Colonic mucosa (tissue), 4 donors: ENCODE measurements at places on chromosomes 3 and 15. TPM values are rescaled to one million over a fixed set of nuclear protein-coding genes. Genes with fewer than 3 reads are reported as not detected.
A peak's percentile ranks its signal among the peaks of the same experiment; 100 is the strongest.

Gene MOBP
- 0.56 TPM for total RNA-seq

Gene DAZL
- total RNA-seq, result not detected

Gene ERICH6
- not detected for total RNA-seq

Gene SST
- 31.6 TPM for total RNA-seq

Gene SATB1
- 33.0 TPM for total RNA-seq

Gene EXD1
- not detected for total RNA-seq

Gene SCAANT1
- total RNA-seq, result not detected

Gene NMNAT3
- total RNA-seq, result 4.5 TPM

Gene CLDN11
- total RNA-seq, result 7.2 TPM

Gene CKMT1B
- total RNA-seq, result 227 TPM

DNA sequence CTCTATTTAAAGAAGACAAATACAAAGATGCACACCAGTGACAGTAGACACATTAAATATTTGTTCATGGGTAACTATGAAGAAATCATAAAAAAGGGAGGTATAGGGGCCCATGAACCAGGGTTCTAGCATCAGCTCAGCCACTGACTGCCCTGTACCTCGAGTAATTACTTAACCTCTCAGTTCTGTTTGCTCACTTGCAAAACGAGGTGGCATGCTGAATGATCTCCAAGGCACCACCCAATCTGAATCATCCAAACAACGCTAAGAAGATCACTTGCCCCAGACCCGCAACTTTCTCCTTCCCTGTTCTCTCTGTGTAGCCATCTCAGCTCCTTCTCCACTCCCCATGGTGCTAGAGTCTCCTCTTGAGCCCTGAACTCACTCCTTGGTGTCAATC lies 374.7 kb downstream of the VPS13C start:
- H3K36me3 ChIP-seq, result no peaks in the 10 kb centered on the region
- DNase-seq, result no peak
- no peaks in the 10 kb centered on the region for H3K27me3 ChIP-seq
- no peak overlapping the region for H3K27ac ChIP-seq
- H3K4me3 ChIP-seq, result no peak overlapping the region

DNA sequence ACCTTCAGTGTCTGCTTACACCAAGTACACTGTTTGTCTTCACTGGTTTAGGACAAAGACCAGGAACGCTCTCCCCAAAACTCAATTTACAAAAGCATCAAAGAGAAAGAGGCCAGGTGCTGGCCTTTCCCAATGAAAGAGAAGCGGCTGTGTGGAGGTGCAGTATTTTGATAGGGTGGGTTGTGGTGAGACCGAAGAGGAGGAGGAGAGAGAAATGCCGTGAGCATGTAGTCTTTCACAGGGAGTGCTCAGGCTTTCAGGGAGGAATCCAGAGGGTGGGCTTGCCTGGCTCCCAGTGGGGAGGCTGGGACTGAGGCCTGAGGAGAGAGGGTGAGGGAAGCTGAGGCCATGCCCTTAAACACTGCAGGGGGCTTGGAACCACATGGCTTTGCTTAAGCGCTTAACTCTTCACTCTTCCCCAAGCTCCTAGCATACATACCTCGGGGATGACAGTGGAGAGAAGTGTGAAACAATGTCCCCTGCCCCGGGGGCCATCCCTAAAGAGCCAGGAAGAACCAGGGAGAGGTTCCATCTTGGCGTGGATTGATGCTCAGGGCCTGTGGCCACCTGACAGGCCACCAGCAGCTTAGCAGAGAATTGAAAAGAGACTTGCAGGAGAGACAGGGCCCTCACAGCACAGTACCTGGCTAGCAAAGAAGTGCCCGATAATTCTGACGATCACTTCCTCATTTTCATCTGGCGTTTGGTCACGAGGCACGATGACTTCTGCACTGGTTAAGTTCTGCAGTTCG lies 60.5 kb downstream of the SENP2 start:
- no peak overlapping the region for H3K4me3 ChIP-seq
- DNase-seq, result no peak
- H3K27ac ChIP-seq, result no peak overlapping the region
- H3K27me3 ChIP-seq, result no peaks in the 10 kb centered on the region
- H3K4me1 ChIP-seq, result no peaks in the 10 kb centered on the region

GRCh38 chr3:57512166-57512565 lies 32.0 kb downstream of the DNAH12 start:
- no peaks in the 10 kb centered on the region for H3K36me3 ChIP-seq
- no peak for DNase-seq
- no peak overlapping the region for H3K27ac ChIP-seq
- H3K4me3 ChIP-seq, result no peak overlapping the region
- H3K27me3 ChIP-seq, result no peaks in the 10 kb centered on the region
- H3K4me1 ChIP-seq, result no peaks in the 10 kb centered on the region

DNA sequence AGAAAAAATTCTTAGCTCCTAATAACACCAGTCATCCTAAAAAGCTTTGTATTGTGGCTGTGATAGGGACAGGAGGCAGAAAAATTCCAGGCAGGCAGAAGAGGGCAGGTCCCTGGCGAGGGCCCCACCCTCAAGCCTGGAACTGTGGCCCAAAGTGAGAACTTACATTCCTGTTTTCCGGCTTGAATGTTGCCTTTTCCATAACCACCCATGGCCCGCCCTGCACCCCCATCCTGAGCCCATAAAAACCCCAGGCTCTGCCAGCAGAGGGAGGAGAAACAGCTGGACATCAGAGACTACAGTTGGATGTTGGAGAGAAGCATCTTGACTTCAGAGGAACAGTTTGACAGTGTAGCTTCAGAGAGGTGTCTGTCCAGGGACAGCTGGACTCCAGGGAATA lies 37.3 kb downstream of the SLCO2A1 start:
- no peaks in the 10 kb centered on the region for H3K27me3 ChIP-seq
- peak; percentile 34 for DNase-seq
- no peak overlapping the region for H3K27ac ChIP-seq

DNA sequence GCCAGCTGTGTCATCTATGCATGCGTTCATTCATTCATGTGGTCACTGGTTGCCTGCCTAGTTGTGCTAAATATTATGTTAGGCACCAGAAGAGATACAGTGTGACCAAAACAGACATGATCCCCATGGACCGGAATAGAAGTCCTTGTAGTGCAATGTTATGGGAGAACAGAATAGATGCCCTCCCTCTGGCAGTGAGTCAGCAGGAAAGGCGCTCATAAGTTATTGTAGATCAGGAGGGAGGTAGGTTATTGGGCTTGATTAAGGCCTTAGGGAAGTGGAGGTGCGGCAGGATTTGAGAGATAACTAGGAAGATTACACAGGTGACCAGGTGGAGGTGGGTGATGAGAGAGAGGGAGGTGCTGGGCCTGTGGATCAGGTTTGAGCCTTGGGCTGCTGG lies 5.2 kb downstream of the MCTP2 start:
- no peak overlapping the region for H3K4me3 ChIP-seq
- H3K4me1 ChIP-seq, result no peaks in the 10 kb centered on the region
- no peak for DNase-seq

- no peak overlapping the region for H3K27ac ChIP-seq
- no peaks in the 10 kb centered on the region for H3K27me3 ChIP-seq
- H3K4me3 ChIP-seq, result no peak overlapping the region
- H3K4me1 ChIP-seq, result no peaks in the 10 kb centered on the region
- H3K36me3 ChIP-seq, result peaks cover 8% of the 10 kb centered on the region
These were observed 48.3 kb downstream of the NPTN start for GRCh38 chr15:73584699-73585420.

- peak overlapping the region; percentile 26 for H3K27ac ChIP-seq
- no peak for DNase-seq
- H3K4me1 ChIP-seq, result peaks cover 16% of the 10 kb centered on the region
- H3K27me3 ChIP-seq, result no peaks in the 10 kb centered on the region
- H3K4me3 ChIP-seq, result no peak overlapping the region
These were observed 14.5 kb upstream of the ZFYVE19 start for GRCh38 chr15:40792394-40792793.

GRCh38 chr3:122099255-122099654 lies 44.1 kb downstream of the CD86 start:
- no peak overlapping the region for H3K4me3 ChIP-seq
- H3K27ac ChIP-seq, result no peak overlapping the region
- no peak for DNase-seq
- no peaks in the 10 kb centered on the region for H3K36me3 ChIP-seq
- H3K4me1 ChIP-seq, result no peaks in the 10 kb centered on the region
- no peaks in the 10 kb centered on the region for H3K27me3 ChIP-seq

GRCh38 chr3:53613125-53613524 lies 118.7 kb downstream of the CACNA1D start:
- H3K27ac ChIP-seq, result no peak overlapping the region
- no peak for DNase-seq
- H3K4me3 ChIP-seq, result no peak overlapping the region
- no peaks in the 10 kb centered on the region for H3K27me3 ChIP-seq

GRCh38 chr15:38216763-38217162 lies 35.9 kb upstream of the SPRED1 start:
- peaks cover 17% of the 10 kb centered on the region for H3K4me1 ChIP-seq
- no peak overlapping the region for H3K4me3 ChIP-seq
- H3K27me3 ChIP-seq, result no peaks in the 10 kb centered on the region
- no peaks in the 10 kb centered on the region for H3K36me3 ChIP-seq
- DNase-seq, result no peak
- no peak overlapping the region for H3K27ac ChIP-seq

- no peaks in the 10 kb centered on the region for H3K4me1 ChIP-seq
- no peak for DNase-seq
- no peak overlapping the region for H3K27ac ChIP-seq
- no peak overlapping the region for H3K4me3 ChIP-seq
These were observed 99.7 kb downstream of the DNAH12 start for GRCh38 chr3:57444469-57444868.

GRCh38 chr15:34726406-34727100 lies 28.2 kb downstream of the GJD2 start:
- no peak overlapping the region for H3K27ac ChIP-seq
- no peaks in the 10 kb centered on the region for H3K36me3 ChIP-seq
- H3K27me3 ChIP-seq, result no peaks in the 10 kb centered on the region
- no peaks in the 10 kb centered on the region for H3K4me1 ChIP-seq
- H3K4me3 ChIP-seq, result no peak overlapping the region

DNA sequence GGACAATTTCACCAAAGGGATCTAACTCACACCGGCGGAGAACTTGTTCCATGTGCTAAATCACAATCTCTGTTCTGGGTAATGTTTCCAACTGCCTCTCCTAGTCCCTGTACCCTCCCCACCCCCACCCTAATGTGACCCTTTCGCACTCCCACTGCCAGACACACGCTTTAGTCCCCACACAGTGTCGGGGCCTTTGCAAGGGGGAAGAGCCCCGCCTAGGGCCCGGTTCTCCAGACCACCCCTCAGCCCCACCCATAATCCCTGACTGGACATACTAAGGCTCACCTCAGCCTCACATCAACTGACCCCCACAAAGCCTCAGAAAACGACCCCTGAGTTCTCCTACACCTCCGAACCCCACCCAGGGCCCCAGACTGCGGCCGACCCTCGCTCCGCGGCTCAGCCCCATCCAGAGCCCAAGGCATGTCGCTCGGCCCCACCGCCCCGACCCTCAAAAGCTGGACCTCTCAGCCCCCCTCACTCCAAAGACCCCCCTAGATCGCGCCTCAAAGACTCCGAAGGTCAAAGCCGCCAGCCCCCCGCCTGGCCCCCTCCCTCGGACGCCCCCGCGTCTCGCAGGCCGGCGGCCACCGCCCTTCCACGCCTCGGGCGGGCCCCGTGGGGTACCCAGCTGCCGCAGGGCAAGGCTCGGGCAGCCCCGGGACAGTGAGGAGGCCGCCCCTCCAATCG lies 72.0 kb upstream of the MAP4 start:
- H3K27me3 ChIP-seq, result no peaks in the 10 kb centered on the region
- no peaks in the 10 kb centered on the region for H3K4me1 ChIP-seq
- peak overlapping the region; percentile 92 for H3K27ac ChIP-seq
- DNase-seq, result peak; percentile 46

- H3K27ac ChIP-seq, result no peak overlapping the region
- H3K27me3 ChIP-seq, result no peaks in the 10 kb centered on the region
- no peak for DNase-seq
These were observed 282.2 kb upstream of the LRRN1 start for GRCh38 chr3:3516996-3517395.

DNA sequence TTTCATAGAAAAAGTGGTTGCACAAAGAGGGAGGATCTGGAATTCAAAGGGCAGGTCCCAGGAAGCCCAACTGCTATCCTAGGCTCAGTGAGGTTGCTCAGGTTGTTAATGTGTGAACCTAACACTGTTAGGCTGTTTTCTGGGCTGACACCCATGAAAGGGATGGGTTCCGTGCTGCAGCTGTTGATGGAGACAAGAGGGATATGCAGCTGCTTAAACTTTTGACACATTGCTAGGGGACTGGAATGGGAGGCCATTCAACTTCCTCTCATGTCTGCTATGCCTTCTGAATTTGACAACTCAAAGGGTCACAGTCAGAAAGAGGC lies 198.0 kb upstream of the NR2E3 start:
- no peak for DNase-seq
- no peaks in the 10 kb centered on the region for H3K4me1 ChIP-seq
- H3K27ac ChIP-seq, result no peak overlapping the region
- no peaks in the 10 kb centered on the region for H3K27me3 ChIP-seq
